Kidney epithelial cell (primary cell): ENCODE measurements at places on chromosomes 5 and 9.

DNA sequence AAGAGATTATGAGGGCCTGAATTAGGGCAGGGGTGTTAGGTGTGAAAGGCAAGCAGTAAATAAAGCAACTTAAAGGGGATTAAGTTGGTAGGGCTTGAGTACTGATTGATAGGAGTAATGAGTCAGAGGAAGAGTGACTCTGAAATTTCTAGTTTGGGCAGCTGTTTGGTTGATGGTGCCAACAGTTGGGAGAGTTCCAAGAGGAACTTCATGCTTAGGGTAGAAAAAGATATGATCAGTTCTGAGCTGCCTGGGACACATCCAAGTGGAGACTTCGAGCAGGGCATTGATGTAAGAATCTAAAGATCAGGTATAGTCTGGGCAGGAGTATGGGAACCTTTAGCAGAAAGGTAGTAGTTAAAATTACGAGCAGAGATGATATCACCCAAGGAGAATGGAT lies 10.2 kb downstream of the MAMDC2 start:
- peak; percentile 67 for DNase-seq

DNA sequence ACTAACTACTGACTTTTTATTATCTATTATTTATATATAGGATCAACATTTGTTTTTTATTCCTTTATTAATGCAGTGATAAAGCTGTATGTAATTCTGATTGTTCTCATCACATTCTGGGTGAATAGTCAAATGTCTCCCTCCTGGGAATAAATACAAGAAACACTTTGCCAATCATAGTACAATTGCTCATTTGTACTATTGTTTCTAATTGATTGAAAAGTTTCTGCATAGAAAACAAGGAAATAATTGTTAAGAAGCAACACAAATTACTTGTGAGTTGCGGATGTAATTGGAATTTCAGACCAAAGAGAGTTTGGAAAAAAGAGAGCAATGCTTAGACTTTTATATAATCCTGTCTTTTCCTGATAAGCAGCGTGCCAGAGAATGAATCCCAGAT lies 1013.9 kb downstream of the EFNA5 start:
- DNase-seq: no peak

DNA sequence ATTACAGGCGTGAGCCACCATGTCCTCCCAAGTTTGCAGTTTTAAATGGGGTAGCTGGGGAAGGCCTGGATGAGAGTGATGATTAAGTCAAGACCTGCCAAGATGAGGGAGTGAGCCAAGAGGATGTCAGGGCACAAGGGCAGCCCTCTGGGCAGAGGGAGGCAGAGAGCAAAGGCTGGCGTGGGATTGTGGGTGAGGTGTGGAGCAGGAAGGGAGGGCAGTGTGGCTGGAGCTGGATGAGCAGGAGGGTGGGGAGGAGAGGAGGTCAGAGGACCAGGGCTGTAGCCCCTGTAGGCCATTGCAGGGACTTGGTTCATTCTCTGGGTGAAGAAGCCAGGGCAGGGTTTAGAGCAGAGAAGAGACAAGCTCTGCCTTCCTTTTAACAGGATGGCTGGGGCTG lies 53.7 kb upstream of the CTNNA1 start:
- DNase-seq: no peak

GRCh38 chr5:152556784-152557183 lies 151.7 kb upstream of the NMUR2 start:
- DNase-seq: no peak

DNA sequence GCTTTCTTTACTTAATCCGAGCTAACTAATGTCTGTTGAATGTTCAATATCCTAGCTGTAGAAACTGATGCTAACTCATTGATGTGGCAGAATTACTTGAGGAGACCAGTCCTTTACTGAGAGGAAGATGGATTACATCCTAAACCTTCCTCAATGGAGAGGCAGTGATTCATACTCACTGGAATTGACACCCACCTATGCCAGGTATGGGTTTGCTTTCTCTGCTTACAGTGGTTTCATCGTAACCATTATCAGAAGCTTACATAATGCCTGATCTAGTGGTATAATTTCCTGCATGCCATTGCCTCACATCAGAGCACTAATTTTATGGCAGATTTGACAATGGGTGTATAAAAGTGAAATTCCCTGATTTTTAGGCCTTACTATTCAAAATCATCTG lies 384.7 kb downstream of the ANXA1 start:
- DNase-seq: no peak

DNA sequence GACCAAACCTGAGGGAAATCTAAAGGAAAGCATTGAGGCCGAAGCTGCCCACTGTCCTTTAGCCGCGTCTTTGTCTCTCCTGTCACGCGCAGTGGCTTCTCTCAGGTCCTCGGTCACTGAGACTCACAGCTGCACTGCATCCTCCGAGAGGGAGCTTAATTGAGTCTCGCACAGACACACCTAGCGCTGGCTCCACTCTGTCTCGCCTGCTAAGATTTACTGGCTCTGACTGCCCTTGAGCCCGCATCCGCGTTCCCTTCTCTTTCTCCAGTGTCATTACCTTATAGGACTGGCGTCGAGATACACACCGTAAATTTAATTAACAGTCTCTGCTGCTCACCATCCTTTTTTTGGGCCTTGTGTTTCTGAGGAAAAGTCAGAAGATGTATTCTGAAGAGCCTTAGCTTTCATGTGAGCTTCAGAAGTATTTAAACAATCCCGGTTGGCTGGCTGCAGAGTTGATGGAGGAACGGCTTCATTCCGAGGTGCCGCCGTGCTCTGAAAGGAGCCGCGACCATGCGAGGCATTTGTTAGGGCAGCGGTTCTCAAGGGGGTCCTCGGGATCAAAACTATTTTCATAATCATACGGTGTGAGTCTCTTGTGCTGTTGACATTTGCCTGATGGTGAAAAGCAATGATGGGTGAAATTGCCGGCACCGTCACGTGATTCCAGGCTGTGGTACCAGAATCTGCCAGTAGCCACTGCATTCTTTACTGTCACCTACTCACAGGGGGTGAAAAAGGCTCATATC lies 58.3 kb downstream of the GPR107 start:
- no peak for DNase-seq

DNA sequence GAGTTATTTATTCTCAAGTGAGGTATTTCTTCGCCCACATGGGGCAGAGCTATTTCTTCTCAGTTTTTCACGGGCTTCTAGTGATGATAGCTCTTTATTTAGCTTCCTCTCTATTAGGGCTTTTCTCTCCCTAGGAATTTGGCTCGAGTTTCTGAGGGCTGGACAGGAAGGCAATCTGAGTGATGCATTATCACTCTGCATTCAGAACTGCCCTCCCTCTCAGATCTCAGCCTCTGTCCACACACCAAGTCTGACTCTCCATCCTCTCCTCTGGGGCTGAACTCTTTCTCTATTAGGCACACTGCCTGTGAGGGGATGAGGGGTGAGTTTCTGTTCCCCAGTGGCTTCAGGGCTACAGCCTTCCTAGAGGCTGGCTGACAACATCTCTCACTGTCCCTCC lies 14.9 kb upstream of the SCAMP1 start:
- DNase-seq: no peak

- no peak for DNase-seq
These were observed 216.3 kb downstream of the ESM1 start for GRCh38 chr5:54769072-54769471.

DNA sequence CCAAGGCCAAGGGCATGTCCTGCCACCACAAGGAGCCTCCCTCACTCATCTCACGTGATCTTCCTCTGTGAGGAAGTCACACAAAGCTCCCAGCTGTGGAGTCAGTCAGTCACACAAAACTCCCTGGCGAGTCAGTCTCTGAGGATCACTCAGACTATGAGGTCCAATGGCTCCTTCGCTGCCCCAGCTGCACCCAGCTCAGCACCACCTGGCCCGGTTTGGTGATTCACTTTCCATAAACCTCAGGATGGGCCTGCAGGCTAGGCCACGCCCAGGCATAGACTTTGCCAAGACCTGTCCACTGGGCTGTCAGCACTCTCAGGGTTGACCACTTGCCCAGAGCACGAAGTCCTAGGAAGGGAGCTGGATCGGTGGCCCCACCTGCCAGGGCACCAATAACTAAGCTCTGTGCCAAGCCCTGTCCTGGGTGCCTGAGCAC lies 233.8 kb downstream of the HSPA4 start:
- DNase-seq: peak; percentile 82

DNA sequence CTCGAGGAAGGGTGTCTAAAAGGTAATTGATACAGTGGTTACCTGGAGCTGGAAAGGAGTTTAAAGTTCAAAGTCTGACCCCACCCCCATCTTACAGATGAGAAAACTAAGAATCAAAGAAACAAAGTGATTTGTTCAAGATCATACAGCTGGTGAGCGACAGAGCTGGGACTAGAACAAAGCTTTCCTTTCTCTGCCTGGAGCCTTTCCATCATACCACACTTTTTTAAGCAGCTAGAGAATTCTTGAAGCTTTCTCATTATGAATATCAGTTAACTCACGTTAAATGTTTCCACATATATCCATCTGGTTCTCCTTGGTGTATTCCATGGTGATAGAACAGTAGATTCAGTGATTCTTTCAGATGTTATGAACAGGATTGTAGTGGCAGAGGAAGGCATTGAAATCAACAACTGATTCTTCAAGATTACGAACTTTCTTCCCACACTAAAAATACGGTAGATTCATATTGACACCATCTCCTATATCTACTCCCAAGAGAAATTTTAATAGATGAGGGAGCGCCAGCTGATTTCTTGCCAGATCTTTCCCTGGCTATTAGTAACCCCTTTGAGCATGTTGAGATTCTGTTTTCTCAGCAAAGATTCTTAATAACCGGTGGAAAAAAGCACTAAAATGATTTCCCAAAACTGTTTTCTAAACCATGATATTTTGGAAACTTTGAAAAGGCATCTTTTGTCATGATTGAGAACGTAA lies 233.7 kb downstream of the ADAMTSL1 start:
- no peak for DNase-seq

DNA sequence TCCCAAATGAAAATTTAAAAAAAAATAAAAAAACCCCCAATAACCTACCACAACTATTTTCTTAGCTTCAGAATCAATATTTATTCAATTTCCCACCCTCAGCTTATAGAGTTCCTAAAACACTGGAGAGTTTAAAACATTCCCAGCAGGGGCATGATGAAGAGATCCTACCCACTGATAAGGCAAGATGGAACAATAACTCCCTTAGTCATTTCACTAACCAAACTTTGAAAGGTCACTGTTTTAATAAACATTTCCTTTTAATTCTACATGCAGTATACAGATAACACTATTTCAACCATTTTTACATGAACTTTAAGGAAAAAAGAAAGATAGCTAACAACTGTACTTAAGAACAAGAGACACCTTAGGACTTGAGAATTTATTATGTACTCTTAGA lies 34.9 kb upstream of the ACOT12 start:
- DNase-seq: no peak

DNA sequence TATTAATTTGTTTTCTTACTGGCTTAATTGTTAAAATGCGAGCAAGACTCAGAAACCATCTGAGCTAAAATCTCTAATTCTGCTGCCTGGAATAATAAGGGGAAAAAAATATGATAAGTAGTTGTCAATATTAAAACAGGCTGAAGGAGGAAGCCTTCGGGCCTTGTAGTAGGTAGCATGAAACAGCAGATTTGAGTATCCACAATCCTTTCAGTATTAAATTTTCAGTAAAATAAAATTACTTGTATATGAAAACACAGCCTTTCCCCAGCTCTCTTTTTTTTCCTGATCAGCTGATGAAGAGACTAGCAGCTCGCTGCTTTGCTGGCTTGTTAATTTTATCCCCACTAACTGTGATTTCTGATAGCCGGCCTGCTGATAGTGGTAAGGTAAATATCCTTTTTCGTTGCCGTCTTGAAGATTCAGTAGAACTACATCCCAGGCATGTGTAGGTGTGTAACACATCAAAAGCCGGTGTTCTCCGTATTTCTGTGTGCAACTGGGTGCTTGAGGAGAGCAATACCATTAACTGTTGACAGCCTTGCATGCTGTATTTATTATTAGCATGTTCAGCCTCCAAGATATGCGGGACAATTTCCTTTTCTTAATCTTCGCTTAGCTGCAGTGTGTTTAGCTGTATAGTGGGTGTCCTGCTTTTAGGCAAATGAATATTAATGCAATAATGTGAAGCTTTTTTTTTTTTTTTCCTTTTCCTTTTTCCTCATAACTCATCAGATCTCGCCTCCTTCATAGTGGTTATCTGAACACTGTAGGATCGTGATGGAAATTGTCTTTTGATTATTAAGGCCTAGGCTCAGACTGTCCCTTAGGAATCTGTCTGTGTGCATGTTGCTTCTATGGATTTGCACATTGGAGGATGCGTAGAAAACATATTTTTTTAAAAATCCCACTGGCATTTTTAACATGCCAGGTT lies 144.6 kb downstream of the SMARCA2 start:
- DNase-seq: no peak

- DNase-seq: no peak
These were observed 1059.1 kb upstream of the DMAC1 start for GRCh38 chr9:8858596-8859161.

- no peak for DNase-seq
These were observed 53.1 kb downstream of the NR3C1 start for GRCh38 chr5:143350341-143350740.

DNA sequence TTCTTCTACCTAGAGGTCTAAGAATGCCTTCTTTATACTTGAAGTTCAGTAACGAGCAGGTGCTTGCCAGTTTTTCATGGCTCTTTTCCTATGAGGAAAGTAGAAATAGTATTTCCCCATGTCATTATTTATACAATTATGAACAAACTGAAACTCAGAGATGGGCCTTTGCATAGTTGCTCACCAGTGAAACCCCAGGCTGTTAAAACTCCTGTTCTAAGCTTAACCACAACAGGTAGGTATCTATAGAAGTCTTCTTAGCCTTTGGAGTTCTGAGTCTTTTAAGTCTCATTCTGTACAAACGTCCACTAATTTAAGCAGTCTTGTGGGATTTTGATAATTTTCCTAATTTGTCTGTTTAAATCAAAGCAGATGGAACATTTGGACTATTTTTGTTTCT lies 90.1 kb downstream of the STARD4 start:
- no peak for DNase-seq

GRCh38 chr5:134314443-134314842 lies 52.5 kb downstream of the CDKL3 start:
- DNase-seq: no peak

DNA sequence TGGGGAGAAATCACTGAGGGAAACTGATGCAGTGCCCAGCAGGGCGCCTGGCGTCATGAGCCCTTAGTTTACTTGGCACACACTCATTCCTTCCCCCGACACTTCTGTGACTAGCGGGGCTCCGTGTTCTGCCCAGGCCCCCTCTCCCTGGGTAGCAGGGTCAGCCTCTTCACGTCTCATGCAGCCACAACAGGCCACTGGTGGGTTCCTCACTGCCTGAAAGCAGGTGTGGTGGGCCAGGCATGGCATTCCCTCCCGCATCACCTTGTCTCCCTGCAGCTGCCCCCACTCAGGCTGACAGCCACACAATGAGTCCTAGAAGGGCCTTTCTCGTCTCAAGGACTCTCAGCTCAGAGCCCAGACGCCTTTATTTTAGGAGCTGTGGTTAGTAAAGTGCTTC lies 51.1 kb upstream of the CPLX2 start:
- no peak for DNase-seq

GRCh38 chr5:35305336-35306020 lies 75.2 kb upstream of the PRLR start:
- DNase-seq: no peak

DNA sequence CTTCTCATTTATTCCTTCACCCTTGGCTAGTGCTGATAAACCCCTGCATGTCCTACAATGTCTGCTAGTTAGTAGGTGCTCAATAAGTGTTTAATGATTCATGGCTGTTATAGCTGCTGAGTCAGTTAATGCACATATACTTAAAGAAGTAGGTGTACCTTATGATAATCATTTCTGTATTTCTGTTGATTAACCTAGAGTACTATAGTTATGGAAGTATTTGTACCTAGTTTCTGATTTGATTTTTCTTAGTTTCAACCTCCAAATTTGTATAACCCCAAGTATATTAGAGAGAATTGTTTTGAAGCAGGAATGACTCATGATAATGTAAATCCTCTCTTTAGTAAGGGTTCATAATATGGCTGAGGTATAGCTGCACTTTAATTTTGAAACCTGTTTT lies 8.9 kb downstream of the SMAD5 start:
- DNase-seq: no peak
